Stimulated activated CD8-positive, alpha-beta memory T cell treated with anti-CD3 and anti-CD28 coated beads, Interleukin-4, amount 100 ng/mL, for 1 hour (primary cell): ENCODE measurements at places on chromosomes 1 and 21.

GRCh38 chr1:153206631-153207030 is 3.4 kb downstream of the LELP1 start:
- no peak for DNase-seq

DNA sequence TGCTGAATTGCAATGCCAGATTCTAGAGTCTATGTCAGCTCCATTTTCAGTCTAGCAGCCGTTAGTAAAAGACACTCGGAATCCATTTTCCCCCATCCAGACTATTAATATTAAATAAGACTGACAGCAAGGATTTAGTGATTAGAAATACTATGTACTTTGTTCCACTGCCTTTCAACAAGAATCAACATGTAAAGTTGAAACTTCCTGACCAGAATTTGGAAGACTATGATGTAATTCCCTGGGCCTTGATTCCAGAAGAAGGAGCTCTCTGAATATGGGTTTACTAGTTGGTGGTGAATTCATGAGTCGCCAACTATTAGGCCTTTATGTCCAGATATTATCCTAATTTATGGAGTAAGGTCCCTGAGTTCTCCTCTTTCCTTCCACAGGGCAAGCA is 24.8 kb downstream of the KDM1A start:
- DNase-seq = no peak

DNA sequence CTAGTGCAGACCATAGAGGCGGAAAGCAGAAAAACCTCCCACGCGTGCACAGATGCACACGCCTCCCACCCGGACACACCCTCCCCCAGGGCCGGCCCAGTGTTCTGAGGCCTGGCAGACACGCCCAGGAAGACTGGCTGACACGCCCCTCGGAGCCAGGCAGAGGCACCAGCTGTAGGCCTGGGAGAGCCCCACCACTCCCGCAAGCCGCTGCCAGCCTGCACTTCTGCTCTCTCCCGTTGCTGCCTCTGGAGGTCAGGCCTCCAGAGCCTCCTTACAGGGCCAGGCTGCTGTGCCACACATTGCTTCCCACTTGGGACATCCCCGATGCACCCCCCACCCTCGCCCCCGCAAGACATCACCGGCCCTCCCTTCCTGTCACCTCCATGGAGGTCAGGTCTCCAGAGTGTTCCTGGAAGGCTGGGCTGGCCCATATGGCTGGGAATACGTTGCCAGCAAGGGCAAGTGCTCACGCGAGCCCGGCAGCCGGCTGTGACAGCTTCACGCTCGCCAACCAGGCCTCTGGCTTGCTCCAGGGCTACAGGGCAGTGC is 40.4 kb downstream of the CASZ1 start:
- peak; percentile 46 for DNase-seq

GRCh38 chr1:96723936-96724335 is 2.4 kb downstream of the PTBP2 start:
- no peak for DNase-seq

DNA sequence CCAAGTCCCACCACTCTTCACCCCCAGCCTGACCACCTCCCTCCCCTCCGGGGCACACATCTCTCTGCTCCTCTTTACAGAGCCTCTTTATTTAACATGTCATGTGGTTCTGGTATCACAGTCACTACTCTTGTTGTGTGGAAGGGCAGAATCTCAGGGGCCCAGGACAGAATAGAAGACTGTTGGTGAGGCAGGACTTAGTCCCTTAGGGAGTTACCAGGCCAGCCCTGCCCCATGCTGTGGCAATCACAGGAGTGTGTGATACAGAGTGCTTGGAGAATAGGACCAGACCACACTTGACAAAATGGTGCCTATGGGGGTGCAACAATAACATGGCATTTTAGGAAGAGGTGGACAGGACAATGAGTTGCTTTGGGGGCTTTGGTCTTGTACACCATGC is 43.0 kb upstream of the CRNN start:
- no peak for DNase-seq

GRCh38 chr1:168405906-168406549 is 125.4 kb downstream of the TBX19 start:
- no peak for DNase-seq

- no peak for DNase-seq
Measured at GRCh38 chr1:10717296-10718082, 79.0 kb downstream of the CASZ1 start.

DNA sequence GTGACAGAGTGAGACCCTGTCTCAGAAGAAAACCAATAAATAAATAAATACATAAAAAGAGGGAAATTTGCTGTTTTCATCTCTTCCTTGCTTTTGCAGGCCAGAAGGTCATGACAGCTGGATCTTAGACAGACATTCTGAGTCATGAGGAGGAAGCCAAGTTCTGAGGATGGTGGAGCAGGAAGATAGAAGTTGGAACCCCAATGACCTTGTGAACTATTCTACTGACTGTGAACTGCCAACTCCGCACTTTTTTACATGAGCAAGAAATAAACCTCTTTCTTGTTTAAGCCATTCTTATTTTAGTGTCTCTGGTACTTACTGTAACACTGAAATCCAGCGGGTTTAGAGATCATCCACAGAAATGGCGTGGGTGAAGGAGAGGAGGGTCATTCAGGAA is 8.5 kb downstream of the CD84 start:
- DNase-seq = no peak

DNA sequence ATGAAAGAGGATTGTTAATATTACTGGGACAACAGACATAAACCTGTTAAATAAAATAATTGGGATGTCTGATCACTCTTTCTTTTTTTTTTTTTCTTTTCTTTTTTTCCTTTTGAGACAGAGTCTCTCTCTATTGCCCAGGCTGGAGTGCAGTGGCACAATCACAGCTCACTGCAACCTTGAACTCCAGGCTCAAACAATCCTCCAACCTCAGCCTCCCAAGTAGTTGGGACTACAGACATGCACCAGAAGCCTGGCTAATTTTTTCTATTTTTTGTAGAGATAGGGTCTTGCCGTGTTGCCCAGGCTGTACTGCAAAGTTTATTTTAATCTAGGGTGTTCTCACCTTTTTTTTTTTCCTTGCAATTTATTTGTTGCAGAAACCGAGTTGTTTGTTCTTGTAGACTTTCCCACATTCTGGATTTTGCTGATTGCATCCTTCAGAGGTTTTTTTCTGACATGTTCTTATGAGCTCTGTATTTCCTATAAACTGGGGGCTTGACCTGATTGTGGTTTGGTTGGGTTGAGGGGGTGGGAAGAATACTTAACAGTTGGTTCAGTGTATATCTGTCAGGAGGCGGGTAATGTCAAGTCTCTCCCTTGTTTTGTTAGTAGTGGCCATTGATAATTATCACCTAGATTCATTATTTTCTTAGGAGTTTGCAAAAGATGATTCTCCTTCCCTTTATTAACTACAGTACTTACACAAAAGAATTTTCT is 125.2 kb downstream of the MAST2 start:
- DNase-seq = no peak

GRCh38 chr1:226977643-226978431 is 37.7 kb downstream of the COQ8A start:
- no peak for DNase-seq

GRCh38 chr1:242043165-242043564 is 44.3 kb upstream of the MAP1LC3C start:
- no peak for DNase-seq

- no peak for DNase-seq
Measured at GRCh38 chr1:91570120-91570448, 69.4 kb downstream of the CDC7 start.

DNA sequence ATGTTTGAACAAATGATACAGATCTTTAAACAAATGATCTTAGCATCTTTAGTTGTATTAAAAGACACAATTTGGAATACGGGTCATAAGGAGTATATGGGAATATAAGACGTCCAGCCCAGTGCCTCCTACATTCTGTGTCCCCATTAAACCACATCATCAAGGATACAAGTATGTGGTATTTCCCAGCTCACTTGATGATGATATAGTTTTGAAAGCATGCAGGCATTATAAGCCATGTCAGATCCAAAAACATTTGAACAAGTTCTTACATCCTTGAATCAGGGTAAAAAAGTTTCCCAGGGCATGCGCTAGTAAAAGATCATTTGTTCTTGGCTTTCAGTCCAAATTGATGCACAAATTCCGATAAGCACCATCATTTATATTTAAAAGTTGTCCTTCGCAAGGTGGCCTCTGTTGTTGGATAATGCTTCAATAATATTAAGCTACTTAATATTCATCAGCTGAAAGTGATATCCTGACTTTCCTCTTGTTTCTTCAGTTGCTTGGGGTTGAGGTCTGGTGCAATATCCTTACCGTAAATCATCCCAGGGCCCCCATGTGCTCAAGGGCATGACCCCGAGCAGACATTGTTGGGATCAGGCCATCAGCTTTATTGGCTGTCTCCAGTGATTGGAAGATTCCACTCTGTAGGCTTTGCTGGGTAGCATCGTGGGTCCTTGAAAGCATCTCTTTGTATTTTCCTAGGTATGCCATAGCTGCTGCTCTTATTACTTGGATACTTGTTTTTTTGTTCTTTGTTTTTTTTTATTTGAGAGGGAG is 61.8 kb downstream of the CENPF start:
- no peak for DNase-seq

- DNase-seq = peak; percentile 34
Measured at GRCh38 chr1:93847811-93848288, 31.2 kb downstream of the DNTTIP2 start.
